ENCODE measurements at places on chromosomes 3 and 15.

GRCh38 chr3:38374221-38374620, 27.6 kb downstream of the XYLB start:
- DNase-seq: peak; percentile 7

DNA sequence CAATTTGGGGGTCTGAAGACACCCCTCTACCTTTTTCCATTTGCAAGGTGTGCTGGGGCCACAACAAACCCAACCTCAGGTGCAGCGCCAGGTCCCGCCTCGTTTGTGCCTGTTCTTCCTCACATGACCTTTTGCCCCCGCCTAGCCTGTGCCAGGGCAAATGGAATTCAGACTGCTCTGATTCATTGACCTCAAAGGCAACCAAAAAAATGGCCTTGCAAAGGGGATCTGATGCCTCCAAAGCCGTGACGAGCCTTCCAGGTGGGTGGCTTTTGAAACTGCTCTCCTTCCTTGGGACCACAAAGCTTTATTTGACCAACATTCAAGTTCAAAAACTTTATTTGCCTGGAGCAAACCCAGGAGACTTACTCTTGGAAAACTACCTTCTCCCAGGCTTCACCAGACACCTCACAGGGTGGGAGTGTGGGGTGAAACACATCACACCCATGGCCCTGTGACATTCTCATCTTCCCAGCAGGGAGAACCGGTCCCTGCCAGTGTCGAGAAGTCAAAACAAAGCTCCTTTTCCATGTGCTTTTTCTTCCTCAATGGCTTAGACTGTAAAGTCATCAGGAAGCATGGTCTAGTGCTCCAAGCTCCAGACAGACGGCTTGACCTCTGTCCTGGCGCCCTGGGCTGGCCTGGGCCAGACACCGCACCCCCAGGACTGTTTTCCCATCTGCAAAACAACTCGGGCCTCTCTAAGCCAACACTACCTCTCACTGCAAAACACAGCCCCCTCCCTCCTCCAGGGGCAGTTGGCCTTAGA, 103.9 kb upstream of the HES1 start:
- DNase-seq: no peak

DNA sequence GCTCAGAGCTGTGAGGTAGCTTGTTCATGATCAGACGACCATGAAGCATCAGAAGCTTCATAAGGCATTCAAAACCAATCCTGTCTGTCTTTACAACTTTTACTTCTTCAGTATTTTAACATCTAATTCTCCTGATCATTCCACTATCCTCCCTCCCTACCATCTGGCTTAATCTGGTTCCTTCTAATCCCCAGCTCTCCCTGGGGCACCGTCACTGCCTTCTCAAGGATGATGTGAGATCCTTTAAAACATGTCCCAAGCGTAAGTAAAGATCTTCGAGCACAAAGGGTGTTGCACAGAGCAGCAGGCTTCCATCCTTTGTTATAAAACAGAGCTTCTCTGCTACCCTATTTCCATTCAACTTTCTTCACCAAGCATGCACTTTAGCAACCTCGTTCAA, 362.7 kb upstream of the ARRDC4 start:
- DNase-seq: no peak

- no peak for DNase-seq
Measured at GRCh38 chr3:127221037-127221436, 28.1 kb downstream of the PRR23E start.

GRCh38 chr3:196207159-196207832, 3.9 kb downstream of the ZDHHC19 start:
- no peak for DNase-seq

- DNase-seq: no peak
Measured at GRCh38 chr3:168585544-168585943, 489.8 kb upstream of the GOLIM4 start.

DNA sequence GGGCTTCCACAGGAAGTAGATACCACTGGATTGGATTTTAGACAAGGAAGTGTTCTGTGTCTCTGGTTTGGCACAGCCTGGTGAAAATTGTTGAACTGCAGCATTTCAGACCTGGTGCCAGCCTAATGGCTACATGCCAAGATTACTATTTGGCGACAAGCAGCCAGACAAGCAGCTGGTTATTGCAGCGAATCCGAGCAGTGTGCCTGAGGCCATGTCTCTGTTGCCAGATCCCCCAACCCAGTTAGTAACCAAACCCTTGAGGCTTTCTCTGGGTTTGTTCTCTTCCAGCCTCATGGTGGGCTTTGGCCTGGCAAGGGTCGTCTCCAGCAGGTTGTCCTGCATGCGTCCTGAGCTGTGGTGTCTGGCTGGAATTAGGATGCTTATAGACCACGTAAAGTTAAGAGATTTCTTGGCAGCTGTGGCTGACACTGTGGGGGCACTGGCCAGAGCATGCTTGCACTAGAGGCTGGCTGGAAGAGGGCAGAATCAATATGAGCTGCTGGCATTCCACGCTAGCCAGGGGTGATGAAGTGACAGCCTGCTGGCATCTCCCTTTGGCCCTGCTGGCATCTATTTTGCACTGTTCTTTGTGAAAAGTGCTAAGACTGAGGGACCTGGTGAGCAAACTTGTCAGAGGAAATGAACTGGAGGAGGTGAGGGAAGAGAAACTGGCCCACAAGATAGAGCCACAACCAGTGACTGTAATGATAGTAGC, 172.6 kb downstream of the RBMS3 start:
- DNase-seq: no peak

DNA sequence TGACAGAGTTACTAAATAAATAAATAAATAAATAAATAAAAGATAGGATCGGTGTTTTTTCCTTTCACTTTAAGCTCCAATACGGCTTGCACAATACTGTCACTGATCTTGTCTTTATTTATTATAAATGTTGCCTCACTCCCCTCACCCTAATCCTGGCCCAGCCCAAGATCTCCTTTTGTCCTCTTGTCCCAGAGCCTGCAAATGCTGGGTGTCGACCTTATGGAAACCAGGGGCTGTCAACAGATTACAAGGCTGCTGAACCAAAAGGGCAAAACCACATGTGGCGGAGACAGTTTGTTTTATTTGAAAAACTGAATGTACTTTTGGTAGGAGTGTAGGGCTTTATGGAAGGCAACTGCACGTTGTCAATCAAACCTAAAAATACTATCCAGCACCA, 75.9 kb downstream of the RFTN1 start:
- DNase-seq: no peak

DNA sequence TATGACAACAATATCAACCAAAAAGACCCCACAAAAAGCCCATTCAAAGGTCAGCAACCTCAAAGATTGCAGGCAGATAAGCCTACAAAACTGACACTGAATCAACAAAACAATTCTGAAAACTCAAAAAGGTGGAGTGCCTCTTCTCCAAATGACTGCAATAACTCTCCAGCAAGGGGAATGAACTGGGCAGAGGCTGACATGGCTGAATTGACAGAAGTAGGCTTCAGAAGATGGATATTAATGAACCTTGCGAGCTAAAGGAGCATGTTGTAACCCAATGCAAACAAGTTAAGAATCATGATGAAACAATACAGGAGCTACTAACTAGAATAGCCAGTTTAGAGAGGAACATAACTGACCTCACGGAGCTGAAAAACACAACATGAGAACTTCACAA, 20.4 kb upstream of the SLC25A38 start:
- DNase-seq: no peak

- no peak for DNase-seq
Measured at GRCh38 chr15:41281236-41281635, 50.2 kb downstream of the CHP1 start.

- DNase-seq: no peak
Measured at GRCh38 chr15:25525741-25526140, 86.9 kb upstream of the UBE3A start.

DNA sequence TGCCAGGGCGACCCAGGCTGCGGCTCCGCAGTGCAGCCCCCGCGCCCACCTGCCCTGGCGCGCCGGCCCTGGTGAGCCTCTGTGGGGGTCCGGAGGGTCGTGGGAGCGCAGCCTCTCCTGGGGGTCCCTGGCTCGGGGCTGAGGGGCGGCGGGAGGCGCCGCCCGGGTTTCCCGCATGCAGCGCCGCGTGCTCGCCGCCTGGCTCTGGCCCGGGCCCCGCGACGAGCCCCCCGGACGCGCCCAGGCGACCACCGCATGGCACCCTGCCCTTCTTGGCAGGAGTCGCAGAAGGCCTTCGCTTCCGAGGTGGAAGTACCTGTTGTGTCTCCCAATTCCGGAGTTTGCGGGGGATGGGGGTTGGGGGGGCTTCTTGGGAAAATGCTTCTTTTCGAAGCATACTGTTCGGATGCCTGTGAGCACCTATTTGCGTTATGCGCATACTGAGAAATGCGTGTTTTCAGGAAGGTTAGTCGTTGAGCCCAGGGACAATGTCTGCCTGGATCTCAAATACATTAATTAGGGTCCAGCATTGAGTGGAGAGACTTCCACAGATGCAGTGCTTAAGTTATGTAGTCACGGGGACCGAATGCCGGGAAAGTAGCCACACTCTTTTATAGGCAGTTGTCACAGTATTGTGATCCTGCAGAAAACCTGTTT, 1.3 kb downstream of the GABRA5 start:
- no peak for DNase-seq

DNA sequence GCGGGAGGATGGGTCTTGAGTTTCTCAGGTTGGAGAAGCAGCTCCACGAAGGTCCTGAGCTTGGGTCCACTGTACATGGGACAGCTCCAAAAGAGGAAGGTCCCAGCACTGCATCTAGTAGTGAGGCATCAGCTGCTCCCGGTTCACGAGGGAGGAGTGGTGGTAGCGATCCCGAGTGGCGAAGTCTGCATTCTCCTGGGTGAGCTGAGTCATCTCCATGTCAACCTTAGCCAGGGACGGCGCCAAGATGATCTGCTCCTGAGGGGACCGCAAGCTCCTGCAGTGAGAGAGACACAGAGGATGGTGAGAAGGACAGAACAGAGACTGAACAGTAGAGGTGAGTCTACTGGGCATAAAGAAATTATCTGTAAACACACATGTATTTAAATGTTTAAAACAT, 28.0 kb upstream of the HEG1 start:
- no peak for DNase-seq

DNA sequence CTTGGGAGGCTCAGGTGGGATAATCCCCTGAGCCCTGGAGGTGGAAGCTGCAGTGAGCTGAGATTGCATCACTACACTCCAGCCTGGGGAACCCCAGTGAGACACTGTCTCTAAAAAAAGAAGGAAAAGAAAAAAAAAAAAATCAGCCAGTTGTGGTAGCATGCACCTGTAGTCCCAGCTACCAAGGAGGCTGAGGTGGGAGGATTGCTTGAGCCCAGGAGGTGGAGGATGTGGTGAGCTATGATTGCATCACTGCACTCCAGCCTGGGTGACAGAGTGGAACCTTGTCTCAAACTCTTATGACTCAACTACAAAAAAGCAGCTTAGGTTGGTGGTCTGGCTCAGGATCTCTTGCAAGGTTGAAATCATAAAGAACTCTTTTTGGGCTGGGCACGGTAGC, 19.3 kb upstream of the GPX1 start:
- DNase-seq: peak; percentile 52

DNA sequence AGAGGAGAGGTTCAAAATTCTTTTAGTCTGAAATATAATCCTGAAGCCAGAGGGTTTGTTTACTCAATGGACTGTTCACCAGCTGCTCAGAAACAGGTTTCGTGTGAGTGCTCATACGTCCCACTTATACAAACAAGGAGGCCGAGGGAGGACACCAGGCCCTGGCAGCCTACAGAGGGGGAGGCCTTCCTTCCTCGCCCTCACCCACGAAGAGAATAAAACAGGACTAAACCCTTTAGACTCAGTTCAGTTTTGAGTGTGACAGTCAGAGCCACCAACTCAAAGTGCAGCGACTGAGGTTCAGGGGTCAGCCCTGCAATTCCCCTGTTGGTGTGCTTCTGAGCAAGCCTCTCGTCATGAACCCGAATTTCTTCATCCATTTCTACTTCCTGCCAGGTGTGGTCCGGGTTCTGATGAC, 17.3 kb downstream of the FAM174B start:
- no peak for DNase-seq

DNA sequence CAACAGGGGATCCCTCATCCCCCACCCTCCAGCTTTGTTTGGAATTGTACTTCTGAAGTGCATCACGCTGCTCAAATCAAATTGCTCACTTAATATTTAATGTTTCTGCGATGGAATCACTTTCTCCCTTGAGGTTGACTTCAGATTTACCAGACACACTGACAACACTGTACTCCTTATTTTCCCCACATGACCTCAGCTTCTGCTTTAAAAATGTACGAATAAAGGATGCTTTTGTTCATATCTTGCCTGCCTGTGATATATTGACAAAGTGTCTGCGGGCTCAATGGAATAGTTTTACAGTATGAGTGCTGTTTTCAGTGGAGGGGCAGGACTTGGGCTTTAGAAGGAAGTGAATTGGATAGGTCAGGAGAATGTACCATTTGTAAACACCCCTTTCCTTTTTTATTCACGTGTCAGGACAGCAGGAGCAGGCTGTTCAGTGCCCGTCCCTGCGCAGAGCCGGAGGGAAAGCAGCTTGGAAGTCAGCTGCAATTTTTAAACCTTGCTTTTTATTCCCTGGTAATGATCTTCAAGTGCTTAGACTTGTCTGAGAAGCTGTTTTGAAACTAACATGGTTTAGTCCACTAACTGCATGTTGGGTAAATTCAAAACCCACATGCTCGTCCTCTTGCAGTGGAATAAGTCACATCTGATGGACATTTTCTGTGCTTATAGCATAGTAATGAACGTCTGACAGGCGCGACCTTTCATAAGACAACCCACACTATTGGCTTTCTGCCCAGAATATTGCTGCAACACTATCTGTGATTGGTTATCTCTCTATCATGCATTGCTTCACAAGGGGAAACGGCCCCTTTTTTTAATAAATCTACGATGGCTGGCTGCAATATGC, 29.9 kb downstream of the MBNL1 start:
- DNase-seq: peak; percentile 34

DNA sequence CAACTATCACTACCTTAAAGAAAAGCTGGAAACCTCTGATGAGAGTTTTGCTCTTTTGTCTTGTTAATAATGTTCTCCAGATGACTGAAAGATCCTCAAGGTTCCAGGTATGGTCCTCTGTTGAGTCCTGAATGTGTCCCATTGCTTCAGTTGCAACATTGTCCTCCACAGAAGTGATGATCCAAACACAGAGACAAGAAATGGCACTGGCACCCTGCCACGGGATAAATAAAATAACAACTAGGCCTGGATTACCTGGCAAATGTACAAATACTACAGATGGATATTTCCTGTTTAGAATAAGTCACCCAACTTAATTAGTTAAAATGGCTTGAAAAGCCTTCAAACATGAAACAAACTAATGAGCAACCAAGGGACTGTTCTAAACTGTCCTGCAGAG, 58.3 kb downstream of the EIF3J start:
- DNase-seq: no peak

Measured in stimulated activated CD4-positive, alpha-beta T cell treated with anti-CD3 and anti-CD28 coated beads, Interleukin-15, amount 100 ng/mL, for 48 hours (primary cell).